ENCODE measurements at places on chromosomes 3 and 15.

DNA sequence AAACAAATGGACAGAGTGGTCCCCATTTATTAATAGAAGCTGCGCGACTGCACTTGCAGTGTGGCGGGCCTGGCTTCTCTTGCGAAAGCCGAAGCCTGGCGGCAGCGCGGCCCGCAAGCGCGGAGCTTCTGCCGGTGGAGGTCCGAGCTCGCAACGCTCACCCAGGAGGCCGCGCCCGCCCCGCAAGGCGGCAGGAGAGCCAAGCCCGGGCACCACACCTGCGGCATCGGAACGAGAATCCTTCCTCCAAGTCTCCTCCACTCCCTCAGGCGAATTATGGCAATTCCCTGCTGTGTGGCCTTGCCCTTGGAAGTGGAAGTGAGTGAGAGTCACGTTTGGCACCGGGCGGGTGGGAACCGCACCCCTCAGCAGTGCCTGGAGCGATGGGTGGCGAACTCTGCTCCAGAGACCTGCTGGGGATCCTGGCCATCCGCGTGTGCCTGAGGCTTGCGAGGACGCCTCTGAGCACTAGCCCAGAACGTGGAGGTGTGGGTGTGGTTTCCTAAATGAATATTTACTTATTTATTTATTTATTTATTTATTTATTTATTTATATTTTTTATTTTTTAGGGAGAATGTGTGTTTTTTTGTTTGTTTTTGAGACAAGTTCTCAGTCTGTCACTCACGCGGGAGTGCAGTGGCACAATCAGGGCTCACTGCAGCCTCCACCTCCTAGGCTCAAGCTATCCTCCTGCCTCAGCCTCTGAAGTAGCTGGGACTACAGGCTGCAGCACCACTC, 133.7 kb upstream of the UBE2E1 start:
- no peak for DNase-seq

DNA sequence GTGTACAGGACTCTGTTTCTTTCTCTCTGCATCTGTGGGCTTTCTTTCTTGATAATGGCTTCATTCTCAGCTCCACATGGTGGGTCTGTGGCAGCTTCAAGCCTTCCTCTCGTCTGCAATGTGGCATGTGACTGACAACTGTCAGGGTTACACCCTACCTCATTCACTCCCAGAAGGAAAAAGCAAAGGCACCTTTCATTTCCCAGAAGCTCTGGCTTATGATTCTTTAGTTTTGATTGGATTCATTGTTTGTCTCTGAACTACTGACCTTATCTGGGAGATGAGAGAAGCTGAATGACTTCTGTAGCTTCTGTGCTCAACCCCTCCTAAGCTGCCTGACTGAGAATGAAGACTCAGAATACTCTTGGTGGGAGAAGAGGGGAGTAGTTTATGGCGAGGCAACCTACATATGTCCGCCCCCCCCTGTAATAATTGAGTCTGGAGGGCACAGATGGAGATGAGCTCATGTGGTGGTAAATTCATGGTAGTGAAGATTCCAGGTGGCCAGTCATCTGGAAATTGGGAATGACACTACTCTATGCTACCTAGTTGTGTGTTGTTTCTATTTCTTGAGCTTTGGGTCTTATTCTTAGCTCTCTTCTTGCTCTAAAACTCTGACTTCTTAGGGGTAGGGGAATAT, 38.4 kb downstream of the KCNAB1 start:
- DNase-seq: no peak

DNA sequence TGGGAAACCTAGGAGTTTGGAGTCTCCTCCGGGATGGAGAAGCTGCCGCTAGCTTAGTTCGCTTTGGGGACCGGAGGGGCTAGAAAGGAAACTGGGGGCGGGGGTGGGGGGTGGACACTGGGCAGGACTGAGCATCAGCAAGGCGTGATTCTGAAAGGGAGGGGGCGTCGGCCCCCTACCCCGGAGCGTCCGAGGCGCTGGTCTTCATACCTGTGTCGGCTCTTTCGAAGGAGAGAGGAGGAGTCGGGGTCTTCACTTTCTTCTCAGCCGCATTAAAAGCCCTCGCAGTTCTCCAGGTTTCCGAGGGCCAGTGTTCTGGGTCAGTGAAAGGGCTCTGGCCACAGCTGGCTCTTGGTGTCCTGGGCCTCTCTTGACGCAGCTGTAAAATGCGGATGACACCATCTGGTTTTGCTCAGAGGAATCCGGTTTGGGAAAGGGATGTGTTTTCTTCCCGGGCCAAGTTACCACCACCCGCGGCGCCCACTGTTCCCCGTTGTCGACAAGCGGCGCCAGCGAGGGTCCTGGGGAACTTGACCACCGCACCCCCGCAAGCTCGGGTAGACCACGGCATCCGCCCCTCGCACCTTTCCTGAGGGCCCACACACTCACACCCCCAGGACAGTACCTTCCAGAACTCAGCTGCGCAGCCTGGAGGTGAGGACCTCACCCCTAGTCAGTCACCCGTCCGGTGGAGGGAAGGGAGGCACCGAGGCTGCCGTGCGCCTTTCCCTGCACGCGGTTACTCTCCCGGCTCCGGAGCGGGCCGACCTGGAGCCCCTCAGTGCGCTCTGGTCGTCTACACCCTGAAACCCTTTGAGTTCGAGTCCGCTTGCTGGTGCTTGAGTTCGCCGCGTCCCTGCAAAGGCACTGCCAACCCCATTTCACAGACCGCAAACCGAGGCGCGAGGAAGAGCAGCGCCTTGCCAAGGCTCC, 660 bp downstream of the CCK start:
- no peak for DNase-seq

DNA sequence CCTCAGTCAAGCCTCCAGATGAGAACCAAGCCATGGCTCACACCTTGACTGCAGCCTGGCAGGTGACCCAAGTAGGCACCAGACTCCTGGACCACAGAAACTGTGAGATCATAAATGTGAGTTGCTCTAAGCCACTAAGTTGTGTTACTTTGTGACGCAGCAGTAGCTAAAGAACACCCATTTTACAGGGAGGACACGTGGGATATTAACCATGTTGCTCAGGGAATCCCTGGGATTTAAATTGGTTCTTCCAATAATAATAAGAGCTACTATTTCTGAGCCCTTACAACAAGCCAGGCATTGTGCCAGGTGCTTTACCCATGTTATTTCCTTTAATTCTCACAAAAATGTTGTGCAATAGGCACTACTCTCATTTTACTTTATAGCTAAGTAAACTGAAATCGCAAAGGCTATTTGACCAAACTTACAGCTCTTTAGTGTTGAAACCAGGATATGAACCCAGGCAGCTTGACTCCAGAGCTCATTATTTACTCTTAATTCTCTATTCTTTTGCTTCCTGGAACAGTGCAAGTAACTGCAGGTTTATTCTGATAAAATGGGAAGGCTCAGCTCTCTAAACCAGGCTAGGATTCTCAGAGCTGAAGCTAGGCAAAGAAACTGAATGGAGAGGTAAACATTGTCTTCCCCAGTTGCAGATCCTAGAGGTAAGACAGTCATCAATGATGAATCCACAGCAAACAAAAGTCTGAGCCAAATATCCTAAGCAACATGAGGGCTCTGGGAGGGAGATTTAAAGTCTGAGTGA, 294.4 kb downstream of the KBTBD8 start:
- DNase-seq: no peak

DNA sequence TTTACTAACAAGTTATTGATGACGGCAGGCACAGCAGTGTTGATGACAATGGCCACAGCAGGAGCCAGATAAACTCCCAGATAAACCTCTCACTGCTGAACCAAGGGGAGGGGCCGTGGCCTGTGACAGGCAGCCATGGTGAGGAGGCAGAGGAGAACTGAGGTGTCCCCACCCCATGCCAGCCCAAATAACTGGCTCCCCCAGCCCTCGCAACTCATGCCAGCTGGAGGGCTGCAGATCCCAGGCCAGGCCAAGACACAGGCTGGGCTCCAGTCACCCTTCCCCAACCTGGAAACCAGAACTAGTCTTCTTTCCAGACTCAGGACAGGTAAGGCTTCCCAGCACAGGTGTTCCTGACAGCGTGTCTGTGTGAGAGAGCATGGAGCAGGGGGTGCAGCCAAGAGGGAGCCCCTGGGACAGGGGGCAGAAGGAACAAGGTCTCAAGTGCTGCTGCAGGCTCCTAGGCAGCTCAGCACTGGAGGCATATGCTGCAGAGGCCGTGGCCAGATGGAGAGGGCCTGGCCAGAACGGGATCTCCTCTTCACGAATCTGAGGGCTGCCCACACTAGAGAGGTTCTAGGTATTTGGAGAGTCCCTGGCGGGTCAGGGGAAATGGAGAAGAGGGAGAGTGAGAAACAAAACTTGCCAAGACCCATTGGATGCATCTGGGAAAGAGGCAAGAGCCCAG, 15.9 kb downstream of the PLA2G4F start:
- no peak for DNase-seq

- no peak for DNase-seq
Measured at GRCh38 chr3:90016555-90016954, 909.1 kb downstream of the EPHA3 start.

GRCh38 chr3:141660614-141660947, 77.5 kb upstream of the RNF7 start:
- DNase-seq: no peak

GRCh38 chr3:159632128-159632527, 356.5 kb upstream of the IL12A start:
- DNase-seq: no peak

- no peak for DNase-seq
Measured at GRCh38 chr3:38376098-38376816, 29.7 kb downstream of the XYLB start.

- DNase-seq: no peak
Measured at GRCh38 chr3:161388855-161389254, 17.5 kb upstream of the SPTSSB start.

GRCh38 chr3:183635107-183635430, 354 bp upstream of the KLHL24 start:
- DNase-seq: no peak

- DNase-seq: peak; percentile 70
Measured at GRCh38 chr3:123723522-123724168, 138.8 kb upstream of the HACD2 start.

GRCh38 chr3:55623786-55624185, 136.7 kb upstream of the WNT5A start:
- DNase-seq: no peak

DNA sequence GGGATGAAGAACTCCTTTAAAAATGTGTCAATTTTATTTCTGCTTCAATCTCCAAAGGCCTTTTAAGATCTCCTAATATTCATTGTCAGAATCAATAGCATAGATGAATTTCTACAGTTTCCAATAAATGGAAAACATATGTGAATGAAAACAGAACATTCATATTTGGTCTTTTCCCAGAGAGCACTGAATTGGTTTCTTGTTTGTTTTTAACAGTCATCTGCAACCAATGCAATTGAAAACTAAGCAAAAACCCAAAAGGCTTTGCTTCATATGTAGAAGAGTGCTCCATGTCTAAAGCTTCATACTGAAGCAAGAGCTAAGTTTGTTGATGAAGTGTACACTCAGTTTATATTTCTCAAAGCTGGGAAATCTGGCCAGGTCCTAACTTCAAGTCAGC, 426.5 kb upstream of the CDIN1 start:
- no peak for DNase-seq

DNA sequence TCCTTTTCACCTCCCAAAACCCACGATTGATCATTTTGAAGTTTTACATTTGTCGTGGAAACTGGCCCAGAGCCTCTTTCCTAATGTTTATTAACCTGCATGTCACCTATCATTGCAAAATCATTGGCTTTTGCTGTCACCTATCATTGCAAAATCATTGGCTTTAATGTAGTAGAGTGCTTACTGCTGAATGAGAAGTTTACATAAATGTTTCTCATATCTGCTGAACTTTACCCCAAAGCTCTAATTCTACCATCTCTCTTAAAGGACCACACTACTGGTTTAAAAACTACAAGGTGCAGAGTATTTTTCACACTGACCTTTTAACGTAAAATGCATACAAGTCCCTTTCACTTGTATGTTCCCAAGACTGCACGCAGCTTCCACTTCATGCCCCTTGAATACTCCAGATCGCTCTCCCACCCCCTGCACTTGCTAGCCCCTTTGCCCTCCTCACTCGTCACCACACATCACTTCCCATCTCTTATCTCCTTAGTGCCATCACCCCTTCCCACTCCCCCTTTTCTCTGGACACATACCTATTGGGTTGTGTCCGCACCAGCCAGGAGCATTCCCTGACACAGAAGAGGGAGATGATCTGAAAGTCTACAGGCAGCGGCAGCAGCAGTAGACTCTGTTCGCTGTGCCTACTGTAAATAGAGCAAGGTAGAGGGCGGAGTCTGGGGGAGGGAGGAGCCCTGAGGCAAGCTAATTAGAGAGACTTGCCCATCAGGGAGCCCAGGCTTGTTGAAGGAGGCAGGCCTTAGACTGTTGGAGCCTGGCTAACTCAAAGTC, 30.2 kb upstream of the ATOSA start:
- DNase-seq: no peak

- no peak for DNase-seq
Measured at GRCh38 chr15:57298843-57299550, 77.3 kb upstream of the CGNL1 start.

GRCh38 chr3:173690542-173691180, 293.1 kb downstream of the NLGN1 start:
- DNase-seq: no peak

GRCh38 chr3:15768421-15769255, 29.1 kb downstream of the ANKRD28 start:
- no peak for DNase-seq

DNA sequence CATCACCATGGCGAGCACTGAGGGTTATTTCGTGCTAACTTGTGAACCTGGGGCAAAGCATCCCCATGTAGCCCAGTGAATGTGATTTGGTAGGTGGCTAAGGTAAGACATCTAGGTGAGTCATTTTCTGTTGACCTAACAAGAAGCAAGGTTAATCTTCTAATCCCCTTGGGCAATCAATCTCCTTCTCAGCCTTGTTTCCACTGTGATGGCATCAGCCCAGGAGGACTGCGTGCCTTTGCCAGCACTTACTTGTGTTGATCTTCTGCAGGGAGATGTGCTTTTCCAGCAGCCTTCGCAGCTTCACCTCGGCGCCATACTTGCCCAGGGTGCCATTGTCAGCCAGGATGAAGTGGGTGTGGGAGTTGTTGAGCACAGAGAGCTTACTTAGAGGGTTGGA, 35.7 kb downstream of the TRPM1 start:
- DNase-seq: no peak

DNA sequence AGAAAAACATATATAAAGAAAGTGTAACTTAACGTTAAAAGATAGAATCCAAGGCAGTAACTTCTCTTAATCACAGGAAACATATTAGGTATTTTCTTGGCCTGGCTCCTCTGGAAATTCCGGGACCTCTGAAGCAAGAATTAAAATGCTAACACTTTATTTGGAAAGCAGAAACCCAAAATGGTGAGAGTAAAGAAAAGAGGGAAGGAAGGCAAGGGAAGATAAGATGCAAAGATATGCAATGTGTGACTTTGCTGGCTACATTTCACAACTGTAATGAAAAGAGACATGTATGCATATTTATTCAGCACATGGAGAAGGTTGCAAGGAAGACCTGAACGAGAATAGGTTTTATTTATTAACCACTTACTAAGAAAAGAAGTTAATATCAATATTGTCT, 372.5 kb downstream of the TBL1XR1 start:
- DNase-seq: no peak

- no peak for DNase-seq
Measured at GRCh38 chr3:12993517-12994356, 79.5 kb downstream of the IQSEC1 start.

- DNase-seq: no peak
Measured at GRCh38 chr3:64443546-64444381, 218.5 kb upstream of the PRICKLE2 start.

GRCh38 chr3:14767245-14768051, 51.3 kb upstream of the FGD5 start:
- no peak for DNase-seq

- DNase-seq: no peak
Measured at GRCh38 chr3:5005367-5005766, 26.1 kb downstream of the BHLHE40 start.

GRCh38 chr3:13349823-13350222, 70.3 kb downstream of the NUP210 start:
- DNase-seq: no peak

Data from right renal cortex interstitium (tissue), 3 donors.